B cell (primary cell): ENCODE measurements at places on chromosomes 11 and 22. TPM values are rescaled to one million over a fixed set of nuclear protein-coding genes. Genes with fewer than 3 reads are reported as not detected.

XRRA1 gene
- 80.8 and 81.9 TPM in 2 replicates for total RNA-seq

CLMP gene
- not detected in 2 replicates for total RNA-seq

CALCA gene
- total RNA-seq = not detected in 2 replicates

DBX1 gene
- not detected in 2 replicates for total RNA-seq

TECTA gene
- total RNA-seq = 0.41 and 0.47 TPM in 2 replicates

MYEOV gene
- total RNA-seq = not detected in 2 replicates

C11orf91 gene
- not detected in 2 replicates for total RNA-seq

TPST2 gene
- total RNA-seq = 16.6 and 17.5 TPM in 2 replicates

PPP2R5B gene
- total RNA-seq = 22.6 and 24.2 TPM in 2 replicates

ZP1 gene
- not detected in 2 replicates for total RNA-seq

SUSD2 gene
- total RNA-seq = 0.30 and 0.44 TPM in 2 replicates

FAM83F gene
- total RNA-seq = 0.05 and 0.10 TPM in 2 replicates

OR52E5 gene
- total RNA-seq = not detected in 2 replicates

MRGPRF gene
- not detected in 2 replicates for total RNA-seq

C11orf52 gene
- total RNA-seq = not detected in 2 replicates

MS4A15 gene
- not detected in 2 replicates for total RNA-seq

KLHDC7B gene
- 4.2 and 6.2 TPM in 2 replicates for total RNA-seq

CELSR1 gene
- 34.8 and 36.3 TPM in 2 replicates for total RNA-seq

OR10A5 gene
- total RNA-seq = not detected in 2 replicates

DRICH1 gene
- total RNA-seq = 1.5 and 1.7 TPM in 2 replicates

MPEG1 gene
- total RNA-seq = 151 TPM in 2 replicates

TALDO1 gene
- total RNA-seq = 105 and 116 TPM in 2 replicates

YPEL4 gene
- 1.1 and 1.9 TPM in 2 replicates for total RNA-seq

NPAT gene
- total RNA-seq = 51.7 and 52.7 TPM in 2 replicates

VSIG10L2 gene
- not detected in 2 replicates for total RNA-seq

SYT7 gene
- total RNA-seq = not detected in 2 replicates

PHF21B gene
- not detected in 2 replicates for total RNA-seq

TSSK2 gene
- not detected in 2 replicates for total RNA-seq

HOATZ gene
- not detected in 2 replicates for total RNA-seq

PGA5 gene
- total RNA-seq = not detected in 2 replicates

ANO3 gene
- total RNA-seq = not detected in 2 replicates

KCNJ5 gene
- total RNA-seq = not detected in 2 replicates

KRTAP5-10 gene
- total RNA-seq = 0.27 TPM in 1 of 2 replicates, not detected in the other

KCNJ4 gene
- total RNA-seq = not detected in 2 replicates

TBX1 gene
- total RNA-seq = not detected in 2 replicates

OR8G5 gene
- not detected in 2 replicates for total RNA-seq

LINC01488 gene
- not detected in 2 replicates for total RNA-seq

ARHGAP20 gene
- total RNA-seq = 0.58 and 0.91 TPM in 2 replicates

MALAT1 gene
- total RNA-seq = 32,417 and 34,445 TPM in 2 replicates

C11orf42 gene
- not detected in 2 replicates for total RNA-seq

MUC5AC gene
- total RNA-seq = not detected in 2 replicates

SLC16A8 gene
- total RNA-seq = not detected in 2 replicates

KCNK7 gene
- total RNA-seq = 3.5 and 3.9 TPM in 2 replicates

UCP3 gene
- 8.4 and 11.0 TPM in 2 replicates for total RNA-seq

FOLR2 gene
- total RNA-seq = 0.75 and 1.5 TPM in 2 replicates

MMP10 gene
- total RNA-seq = not detected in 2 replicates

PHLDA2 gene
- total RNA-seq = 0.41 TPM in 1 of 2 replicates, not detected in the other

MAP6 gene
- total RNA-seq = 0.34 and 0.57 TPM in 2 replicates
